ENCODE measurements at places on chromosomes 2 and 18.
A peak's percentile ranks its signal among the peaks of the same experiment; 100 is the strongest.

DNA sequence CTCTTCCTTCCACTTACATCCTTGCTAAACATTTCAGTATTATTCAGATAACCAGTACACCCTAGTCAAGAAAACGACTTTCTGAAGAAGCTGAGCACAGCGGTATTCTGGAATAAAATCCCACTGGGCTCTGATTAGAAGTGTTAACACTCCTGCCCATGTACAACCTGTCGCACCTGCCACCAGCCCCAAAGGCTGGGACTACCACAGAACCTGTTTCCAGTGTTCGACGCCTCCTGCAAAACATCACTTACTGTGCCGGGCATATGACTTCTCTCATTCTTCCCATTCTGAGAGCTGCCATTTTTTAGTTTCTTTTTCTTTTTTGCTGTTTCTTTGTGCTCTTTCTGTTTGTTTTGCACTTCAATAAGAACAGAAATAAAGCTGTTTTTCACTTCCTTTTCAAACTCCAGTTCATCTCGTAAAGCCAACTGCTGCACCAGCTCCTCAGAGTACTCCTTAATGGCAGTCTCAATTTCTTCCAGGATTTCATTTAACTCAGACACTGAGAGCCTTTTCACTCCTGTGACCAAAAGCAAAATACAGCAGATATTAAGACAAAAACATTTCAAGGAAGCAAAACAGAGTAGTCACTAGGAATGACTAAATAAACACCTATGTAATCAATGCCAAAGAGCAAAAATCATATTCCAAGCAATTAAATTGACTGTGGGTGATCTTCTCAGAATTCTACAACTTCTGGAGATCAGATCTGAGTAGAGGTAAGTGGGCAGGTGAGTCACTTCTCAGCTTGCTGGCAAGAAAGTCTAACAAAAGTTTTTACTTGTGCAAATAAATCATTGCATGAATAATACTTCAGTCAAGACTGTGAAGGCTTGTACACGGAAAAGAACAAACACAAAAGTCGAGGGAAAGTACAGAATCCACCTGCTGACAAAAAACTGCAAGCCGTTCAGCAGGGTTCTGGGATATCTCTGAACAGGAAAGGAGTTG, 19.3 kb downstream of the FEZ2 start:
- no peak for DNase-seq

GRCh38 chr2:651951-652373, 25.2 kb downstream of the TMEM18 start:
- DNase-seq, result no peak

DNA sequence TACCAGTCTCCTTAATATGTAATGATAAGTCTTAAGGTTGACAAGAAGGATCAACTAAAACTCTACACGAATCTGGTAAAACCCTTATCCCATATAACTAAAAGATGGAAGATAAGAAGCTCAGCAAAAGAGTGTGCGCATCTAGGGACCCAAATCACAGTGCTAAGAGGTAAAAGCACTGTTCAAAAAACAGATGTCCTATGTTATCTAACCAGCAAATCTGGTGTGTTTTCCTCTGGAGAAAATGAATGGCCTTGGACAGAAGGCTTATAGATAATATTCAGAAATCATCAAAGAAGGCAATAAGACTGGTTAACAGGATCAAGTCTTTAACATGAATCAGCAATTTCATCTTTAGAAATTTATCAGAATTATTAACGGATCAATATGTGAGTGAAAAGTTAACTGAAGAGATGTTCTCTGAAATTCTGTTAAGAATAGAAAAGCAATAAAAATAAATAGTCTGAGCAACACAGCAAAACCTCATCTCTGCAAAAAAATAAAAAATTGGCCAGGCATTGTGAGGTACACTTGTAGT, 47.1 kb downstream of the RPRD1A start:
- no peak for DNase-seq

GRCh38 chr2:215138479-215138878, at the start of gene ABCA12:
Gene ABCA12, minus strand, starts transcription at chr2:215138626. Its CDS starts 418 bp downstream, at chr2:215138208.
- peak; percentile 36 for DNase-seq

DNA sequence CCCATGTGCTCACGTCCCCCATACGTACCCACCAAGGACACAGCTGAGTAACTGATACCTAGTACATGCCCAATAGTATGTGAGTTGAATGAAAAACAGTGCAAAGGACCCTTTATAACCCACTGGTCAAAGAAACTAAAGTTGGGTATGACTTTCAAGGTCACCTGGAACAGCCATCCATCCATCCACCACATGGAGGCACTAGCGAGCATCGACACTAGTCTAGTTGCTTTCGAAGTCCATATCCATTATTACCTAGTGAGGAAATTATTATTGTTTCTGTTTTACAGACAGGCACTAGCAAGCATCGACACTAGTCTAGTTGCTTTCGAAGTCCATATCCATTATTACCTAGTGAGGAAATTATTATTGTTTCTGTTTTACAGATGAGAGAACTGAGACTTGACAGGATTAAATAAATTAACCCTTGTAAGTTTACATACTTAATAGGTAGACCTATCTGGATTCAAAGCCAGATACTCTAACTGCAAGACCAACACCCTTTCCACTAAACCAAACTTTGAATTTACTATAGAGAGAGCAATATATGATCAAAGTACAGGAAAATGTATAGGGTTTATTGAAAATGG, 233.7 kb downstream of the METTL4 start:
- no peak for DNase-seq

DNA sequence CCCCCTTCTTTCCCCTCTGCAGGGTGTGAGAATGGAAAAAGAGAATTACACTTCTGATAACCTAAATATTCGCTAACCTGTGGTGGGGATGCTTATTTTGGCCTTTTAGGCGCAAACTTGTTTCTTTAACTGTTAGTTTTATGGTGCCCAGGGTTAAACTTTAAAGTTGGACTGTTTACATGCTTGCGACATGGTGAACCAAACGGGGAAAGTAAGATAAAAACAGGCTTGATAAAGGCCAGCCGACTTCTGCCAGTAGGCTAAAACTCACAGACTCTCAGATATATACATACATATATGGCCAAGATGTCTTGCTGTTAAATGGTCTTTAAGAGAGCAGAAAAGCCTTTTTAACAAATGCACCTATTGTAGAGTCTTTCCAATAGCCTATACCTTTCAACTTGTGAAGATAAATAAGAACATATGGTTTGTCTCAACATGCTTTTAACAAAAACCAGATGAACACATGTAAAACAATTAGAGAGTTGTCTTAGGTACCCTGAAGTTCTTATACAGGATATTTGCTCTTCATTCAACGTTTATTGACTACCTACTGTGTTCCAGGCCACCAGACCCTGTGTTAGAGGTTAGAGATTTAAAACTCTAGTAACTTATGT, 29.0 kb downstream of the PRKCE start:
- DNase-seq, result no peak

- no peak for DNase-seq
Observed at GRCh38 chr18:8816816-8817215, 111.5 kb downstream of the MTCL1 start.

GRCh38 chr2:168180914-168181313, 66.5 kb downstream of the STK39 start:
- peak; percentile 94 for DNase-seq

GRCh38 chr2:20179755-20180594, 45.0 kb downstream of the SDC1 start:
- peak; percentile 47 for DNase-seq

DNA sequence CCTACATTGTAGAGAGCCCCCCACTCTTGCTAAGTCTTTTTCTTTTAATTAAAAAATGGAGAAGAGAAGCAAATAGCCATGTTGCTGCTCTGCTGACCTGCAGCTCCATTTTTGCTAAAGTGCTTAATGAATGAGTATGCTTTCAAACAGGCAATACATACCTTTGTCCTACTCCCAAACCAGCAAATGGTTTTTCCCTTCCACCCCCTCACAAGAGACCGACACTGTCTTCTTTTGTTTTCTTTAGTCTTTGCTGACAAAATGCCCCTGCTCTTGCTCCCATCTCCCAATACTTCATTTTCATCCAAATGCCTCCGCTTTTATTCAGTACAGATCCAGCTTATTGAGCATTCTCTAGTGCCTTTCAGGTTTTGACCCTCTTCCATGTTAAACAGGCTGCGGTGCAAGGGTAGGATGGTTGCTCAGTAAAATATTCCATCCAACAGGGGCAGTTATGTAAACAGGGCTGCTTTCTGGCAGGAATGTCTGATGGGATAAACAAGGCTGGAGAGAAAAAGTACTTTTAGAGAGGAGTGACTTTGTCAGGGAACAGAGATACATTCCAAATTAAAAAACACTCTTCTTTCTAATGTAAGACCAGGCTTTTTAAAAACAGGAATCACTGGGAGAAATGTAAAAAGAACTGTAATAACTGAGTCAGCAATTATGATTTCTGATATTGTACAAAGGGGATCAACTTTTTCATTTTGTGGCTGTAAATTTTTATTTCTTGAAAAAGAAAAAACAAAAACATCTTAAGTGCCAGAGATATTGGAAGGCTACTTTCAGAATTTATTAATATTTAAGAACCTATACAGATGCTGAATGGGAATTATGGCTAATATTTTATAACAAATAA, 136.8 kb downstream of the MEP1B start:
- DNase-seq, result no peak

GRCh38 chr2:150357770-150358467, 129.5 kb downstream of the RND3 start:
- no peak for DNase-seq

DNA sequence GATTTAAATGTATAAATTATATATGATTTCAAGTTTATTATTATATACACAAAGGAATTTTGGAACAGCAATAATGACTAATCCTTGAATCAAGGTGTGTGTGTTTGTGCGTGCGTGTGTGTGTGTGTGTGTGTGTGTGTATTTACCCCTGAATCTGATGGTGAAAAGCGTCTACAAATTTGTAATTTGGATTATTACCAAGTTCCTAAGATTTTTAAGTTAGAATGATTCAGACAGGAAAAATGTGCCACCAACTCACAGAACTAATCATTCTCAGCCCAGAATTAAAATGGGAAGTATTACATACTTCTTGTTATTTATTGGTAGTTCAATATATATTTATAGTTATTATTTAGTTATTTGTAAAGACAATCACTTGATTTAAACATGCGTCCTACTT, 12.3 kb downstream of the CALCRL start:
- DNase-seq, result no peak
